Heart right ventricle (tissue), 16 donors: ENCODE measurements at places on chromosomes 2 and 18. TPM values are rescaled to one million over a fixed set of nuclear protein-coding genes. Genes with fewer than 3 reads are reported as not detected.

GRCh38 chr2:221415789-221416188 lies 156.3 kb downstream of the EPHA4 start:
- H3K36me3 ChIP-seq: peaks cover 12% of the 10 kb centered on the region
- H3K4me1 ChIP-seq: peaks cover 5% of the 10 kb centered on the region
- no peak overlapping the region for H3K27ac ChIP-seq

- H3K27ac ChIP-seq: no peak overlapping the region
- no peaks in the 10 kb centered on the region for H3K27me3 ChIP-seq
- H3K4me3 ChIP-seq: no peak overlapping the region
- H3K4me1 ChIP-seq: no peaks in the 10 kb centered on the region
Measured at GRCh38 chr2:233234264-233234663, 17.2 kb upstream of the ATG16L1 start.

DNA sequence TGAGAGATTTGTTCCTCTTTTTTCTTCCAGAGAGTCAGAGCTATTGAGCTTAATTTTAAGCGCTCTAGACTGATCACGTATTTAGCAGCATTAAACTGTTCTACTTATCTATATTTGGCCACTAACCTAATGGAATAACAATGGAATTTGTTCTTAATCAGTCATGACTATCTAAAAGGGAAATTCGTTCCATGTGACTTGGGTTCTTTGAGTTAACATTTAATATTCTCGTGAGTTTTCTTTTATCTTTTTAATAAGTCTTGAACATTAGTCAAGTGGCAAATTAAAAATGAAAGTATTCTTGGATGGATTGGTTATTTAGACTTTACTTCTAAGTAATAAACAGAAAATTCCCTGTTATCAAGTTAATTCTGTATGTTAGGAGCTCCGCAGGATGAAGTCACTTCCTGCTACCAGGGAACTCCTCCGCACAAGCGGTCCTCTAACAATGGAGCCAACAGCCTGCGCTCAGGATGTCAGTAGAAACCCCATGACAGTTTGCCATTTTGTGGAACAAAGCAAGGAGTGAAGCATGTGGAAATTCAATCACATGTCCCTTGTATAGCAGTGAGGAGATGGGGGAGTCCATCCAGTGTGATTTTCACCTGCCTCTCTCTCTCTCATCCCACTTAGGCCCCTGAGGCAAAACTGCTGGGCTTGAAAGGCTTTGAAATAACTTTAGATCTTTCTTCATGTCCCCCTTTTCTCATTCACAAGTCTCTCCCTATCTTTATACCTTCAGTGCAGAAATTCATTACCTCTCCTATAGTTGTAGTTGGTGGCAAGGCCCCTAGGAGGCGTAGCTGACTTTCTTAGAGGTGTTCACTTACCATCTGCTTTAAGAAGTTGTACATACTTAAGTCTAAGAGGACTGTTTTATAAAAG lies 138.1 kb downstream of the WDR7 start:
- peak overlapping the region; percentile 18 for H3K4me3 ChIP-seq
- H3K4me1 ChIP-seq: peaks cover 21% of the 10 kb centered on the region
- peak overlapping the region; percentile 71 for H3K27ac ChIP-seq
- DNase-seq: peak; percentile 70
- no peaks in the 10 kb centered on the region for H3K27me3 ChIP-seq
- no peaks in the 10 kb centered on the region for H3K36me3 ChIP-seq

GRCh38 chr2:42971947-42972736 lies 179.8 kb upstream of the HAAO start:
- no peaks in the 10 kb centered on the region for H3K36me3 ChIP-seq
- H3K27ac ChIP-seq: no peak overlapping the region
- no peak for DNase-seq
- H3K4me3 ChIP-seq: no peak overlapping the region
- H3K4me1 ChIP-seq: peaks cover 45% of the 10 kb centered on the region

ANKRD62 gene
- total RNA-seq: not detected

GRCh38 chr2:230984393-230985220 lies 11.3 kb upstream of the SPATA3 start:
- peaks cover 3% of the 10 kb centered on the region for H3K4me1 ChIP-seq
- H3K36me3 ChIP-seq: no peaks in the 10 kb centered on the region
- no peak overlapping the region for H3K4me3 ChIP-seq

FZD7 gene
- total RNA-seq: 51.1 TPM

- no peaks in the 10 kb centered on the region for H3K27me3 ChIP-seq
- H3K4me3 ChIP-seq: no peak overlapping the region
- no peaks in the 10 kb centered on the region for H3K36me3 ChIP-seq
- H3K4me1 ChIP-seq: no peaks in the 10 kb centered on the region
- no peak overlapping the region for H3K27ac ChIP-seq
Measured at GRCh38 chr18:5710235-5710634, 166.4 kb upstream of the EPB41L3 start.

GRCh38 chr2:15223887-15224286 lies 337.2 kb downstream of the NBAS start:
- no peaks in the 10 kb centered on the region for H3K4me1 ChIP-seq
- no peaks in the 10 kb centered on the region for H3K27me3 ChIP-seq
- peaks cover 41% of the 10 kb centered on the region for H3K36me3 ChIP-seq
- no peak overlapping the region for H3K4me3 ChIP-seq

- H3K27me3 ChIP-seq: peaks cover 57% of the 10 kb centered on the region
- H3K27ac ChIP-seq: no peak overlapping the region
- DNase-seq: peak; percentile 21
- H3K4me3 ChIP-seq: peak overlapping the region; percentile 46
- no peaks in the 10 kb centered on the region for H3K36me3 ChIP-seq
Measured at GRCh38 chr2:142130111-142131009, 456 bp downstream of the LRP1B start.

DNA sequence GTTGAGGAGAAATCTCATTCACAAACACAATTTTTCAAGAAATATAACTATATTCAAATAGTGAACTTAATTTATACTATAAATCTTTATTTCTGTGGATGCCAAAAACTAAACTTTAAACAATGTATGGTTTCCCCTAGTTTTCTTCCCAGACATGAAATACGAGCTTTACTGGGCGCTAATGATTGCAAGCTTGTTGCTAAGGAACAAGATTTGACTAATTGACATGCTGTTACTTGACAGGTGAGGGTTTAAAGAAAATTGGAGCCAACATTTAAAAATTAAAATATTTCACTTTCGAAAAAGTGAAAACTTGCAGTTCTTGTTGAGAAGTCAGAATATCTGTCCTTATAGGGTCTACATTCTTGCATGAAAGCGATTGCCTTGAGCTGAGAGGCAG lies 381.0 kb downstream of the MEIS1 start:
- no peaks in the 10 kb centered on the region for H3K27me3 ChIP-seq
- no peak for DNase-seq
- H3K4me1 ChIP-seq: no peaks in the 10 kb centered on the region
- H3K4me3 ChIP-seq: no peak overlapping the region

IL1R2 gene
- total RNA-seq: not detected

MAP3K20 gene
- 413 TPM for total RNA-seq

DNA sequence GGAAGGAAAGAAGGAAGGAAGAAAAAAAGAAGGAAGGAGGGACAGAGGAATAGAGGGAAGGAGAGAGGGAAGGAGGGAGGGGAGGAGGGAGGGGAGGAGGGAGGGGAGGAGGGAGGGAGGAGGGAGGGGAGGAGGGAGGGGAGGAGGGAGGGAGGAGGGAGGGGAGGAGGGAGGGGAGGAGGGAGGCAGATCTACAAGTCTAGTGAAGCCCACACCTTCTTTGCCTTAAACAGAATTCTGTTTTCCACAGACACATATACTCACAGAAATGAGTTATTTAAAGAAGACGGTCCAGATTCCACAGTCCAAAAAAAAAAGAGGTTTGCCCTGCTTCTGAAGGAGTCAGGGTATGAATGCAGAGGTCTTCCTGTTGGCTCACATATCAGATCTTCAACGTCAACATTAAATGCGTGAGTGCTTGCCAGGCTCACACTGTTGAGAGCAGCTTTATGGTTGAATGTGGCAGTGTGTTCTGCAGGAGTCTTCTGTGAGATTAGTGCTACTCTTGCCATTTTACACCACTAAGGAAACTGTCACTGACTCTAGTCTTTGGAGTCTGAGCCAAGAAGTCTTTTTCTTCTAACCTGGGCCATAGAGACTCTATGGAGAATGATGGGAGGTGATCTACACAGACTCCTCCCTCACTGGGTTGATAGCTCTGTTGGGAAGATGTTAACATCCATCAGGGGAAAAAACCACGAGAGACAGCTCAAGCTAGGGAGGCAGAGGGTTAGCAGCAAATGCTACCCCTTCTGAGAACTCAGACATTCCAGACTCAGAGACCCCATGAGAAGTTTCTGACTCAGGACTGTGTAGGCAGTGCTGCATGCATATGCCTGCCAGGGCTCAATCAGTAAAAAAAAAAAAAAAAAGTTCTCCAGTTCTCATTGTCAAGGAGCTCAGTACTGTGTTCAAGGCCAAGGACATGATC lies 23.3 kb downstream of the PAX8 start:
- H3K27me3 ChIP-seq: no peaks in the 10 kb centered on the region
- no peaks in the 10 kb centered on the region for H3K36me3 ChIP-seq
- H3K27ac ChIP-seq: no peak overlapping the region
- no peak overlapping the region for H3K4me3 ChIP-seq
- no peak for DNase-seq

DNA sequence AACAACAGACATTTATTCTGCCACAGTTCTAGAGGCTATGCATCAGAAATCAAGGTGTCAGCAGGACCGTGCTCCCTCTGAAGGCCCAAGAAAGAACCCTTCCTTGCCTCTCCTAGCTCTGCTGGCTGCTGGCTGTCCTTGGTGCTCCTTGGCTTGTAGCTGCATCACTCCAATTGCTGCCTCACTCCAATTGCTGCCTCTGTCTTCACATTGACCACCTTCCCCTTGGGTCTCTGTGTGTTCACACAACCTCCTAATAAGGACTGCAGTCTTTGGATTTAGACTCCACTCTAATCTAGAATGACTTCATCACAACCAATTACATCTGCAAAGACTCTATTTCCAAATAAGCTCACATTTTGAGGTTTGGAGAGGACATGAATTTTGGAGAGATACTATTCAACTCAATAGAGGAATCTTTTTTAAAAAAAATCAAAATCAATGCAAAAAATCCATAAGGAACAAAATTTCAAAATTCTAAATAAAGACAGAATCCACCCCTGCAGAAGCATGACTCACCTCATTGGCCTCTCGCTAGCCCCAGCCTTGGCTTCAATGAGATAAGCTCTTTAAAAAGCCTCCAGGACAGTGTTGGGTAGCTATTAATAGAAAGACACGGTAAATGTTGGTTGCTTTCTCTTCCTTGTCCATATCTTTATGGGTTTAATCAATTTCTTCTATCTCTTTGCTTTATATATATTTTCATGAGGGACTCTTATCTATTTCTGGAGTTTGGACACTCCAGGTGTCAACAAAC lies 267.6 kb upstream of the MGAT5 start:
- peaks cover 29% of the 10 kb centered on the region for H3K4me1 ChIP-seq
- DNase-seq: peak; percentile 32
- H3K4me3 ChIP-seq: no peak overlapping the region
- H3K27me3 ChIP-seq: no peaks in the 10 kb centered on the region

GRCh38 chr2:68806511-68807109 lies 64.6 kb downstream of the BMP10 start:
- H3K4me1 ChIP-seq: peaks cover 3% of the 10 kb centered on the region
- H3K36me3 ChIP-seq: peaks cover 44% of the 10 kb centered on the region
- H3K27ac ChIP-seq: no peak overlapping the region

- no peak overlapping the region for H3K4me3 ChIP-seq
- DNase-seq: no peak
- H3K36me3 ChIP-seq: no peaks in the 10 kb centered on the region
- H3K27me3 ChIP-seq: no peaks in the 10 kb centered on the region
- no peak overlapping the region for H3K27ac ChIP-seq
Measured at GRCh38 chr2:176443946-176444345, 174.7 kb downstream of the MTX2 start.

FKBP7 gene
- total RNA-seq: 6.1 TPM

DNA sequence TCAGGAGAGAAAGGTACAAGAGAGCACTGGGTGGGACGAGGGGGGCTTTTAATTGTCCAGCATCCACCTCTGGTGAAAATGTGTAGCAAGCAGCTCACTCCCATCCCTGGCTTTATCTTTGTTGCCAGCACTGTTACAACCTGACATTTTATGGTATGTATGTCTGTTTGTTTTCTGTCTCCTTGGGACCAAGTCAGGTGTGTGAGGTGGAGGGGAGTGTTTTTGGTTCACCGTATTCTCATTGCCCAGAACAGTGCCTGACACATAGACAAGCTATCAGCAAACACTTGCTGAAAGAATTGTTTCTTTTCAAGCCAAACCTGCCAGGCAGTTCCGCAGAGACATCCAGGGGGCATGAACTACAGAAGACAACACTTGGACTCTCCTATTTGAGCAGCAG lies 24.7 kb downstream of the TGFA start:
- no peak overlapping the region for H3K27ac ChIP-seq
- no peak overlapping the region for H3K4me3 ChIP-seq
- no peak for DNase-seq
- peaks cover 35% of the 10 kb centered on the region for H3K4me1 ChIP-seq
- no peaks in the 10 kb centered on the region for H3K27me3 ChIP-seq
- H3K36me3 ChIP-seq: no peaks in the 10 kb centered on the region

TP53I3 gene
- 8.7 TPM for total RNA-seq

LINC00305 gene
- total RNA-seq: not detected

- H3K27ac ChIP-seq: no peak overlapping the region
- H3K36me3 ChIP-seq: no peaks in the 10 kb centered on the region
- H3K27me3 ChIP-seq: peaks cover 3% of the 10 kb centered on the region
- no peaks in the 10 kb centered on the region for H3K4me1 ChIP-seq
- no peak for DNase-seq
- H3K4me3 ChIP-seq: no peak overlapping the region
Measured at GRCh38 chr18:2244641-2245040, 326.7 kb downstream of the METTL4 start.

ASTL gene
- not detected for total RNA-seq

PSMA8 gene
- not detected for total RNA-seq

DNA sequence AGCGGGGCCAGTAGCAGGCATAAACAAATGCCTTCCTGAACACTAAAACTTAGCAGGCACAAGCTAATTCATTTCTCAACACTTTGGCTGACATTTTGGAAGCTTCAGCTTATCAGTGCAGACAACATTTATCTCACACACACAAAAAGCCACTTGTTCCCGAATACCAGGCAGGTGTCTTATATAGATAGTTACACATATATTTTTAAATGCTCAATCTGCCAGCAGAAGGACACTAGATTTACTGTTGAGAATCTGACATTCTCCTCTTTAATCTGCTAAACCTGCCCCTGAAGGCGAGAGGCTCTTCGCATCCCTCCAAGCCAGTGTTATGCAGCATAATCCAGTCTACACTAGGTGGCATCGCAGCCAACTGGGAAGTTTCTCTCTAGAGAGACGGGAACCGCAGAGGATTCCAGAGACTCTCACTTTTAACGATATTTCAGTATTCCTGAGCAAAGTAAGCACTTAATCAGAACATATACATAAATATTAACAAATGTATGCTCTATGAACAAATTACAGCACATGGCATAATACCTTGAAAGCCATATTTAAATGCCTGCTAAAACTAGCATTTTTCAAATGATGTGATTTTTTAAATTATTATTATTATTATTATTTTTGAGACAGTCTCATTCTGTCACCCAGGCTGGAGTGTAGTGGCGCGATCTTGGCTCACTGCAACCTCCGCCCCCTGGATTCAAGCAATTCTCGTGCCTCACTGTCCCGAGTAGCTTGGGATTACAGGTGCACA lies 90.2 kb upstream of the SCG2 start:
- H3K27ac ChIP-seq: no peak overlapping the region
- H3K27me3 ChIP-seq: no peaks in the 10 kb centered on the region
- no peaks in the 10 kb centered on the region for H3K36me3 ChIP-seq
- peaks cover 5% of the 10 kb centered on the region for H3K4me1 ChIP-seq
